ENCODE measurements at places on chromosomes 5 and 9.

DNA sequence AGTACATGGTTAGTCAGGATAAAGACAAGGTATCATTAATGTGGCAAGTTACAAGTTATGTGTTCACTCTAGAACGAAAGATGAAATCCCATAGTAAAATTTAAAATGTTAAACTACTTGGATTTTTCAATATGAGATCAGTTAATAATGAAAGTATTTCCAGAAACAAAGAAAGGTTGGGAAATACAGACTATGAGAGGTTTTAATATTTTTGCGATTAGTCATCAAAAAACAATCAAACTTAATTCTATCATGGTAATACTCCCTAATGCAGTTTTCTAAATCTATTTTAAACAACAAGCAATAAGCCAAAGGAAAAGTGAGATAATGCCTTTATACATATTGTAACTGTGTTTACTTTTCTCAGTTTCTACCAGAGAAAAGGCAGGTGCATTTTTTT is 10.6 kb downstream of the CDH12 start:
- DNase-seq: no peak

GRCh38 chr5:151288180-151288579 is 15.4 kb downstream of the SLC36A3 start:
- DNase-seq: peak; percentile 15

DNA sequence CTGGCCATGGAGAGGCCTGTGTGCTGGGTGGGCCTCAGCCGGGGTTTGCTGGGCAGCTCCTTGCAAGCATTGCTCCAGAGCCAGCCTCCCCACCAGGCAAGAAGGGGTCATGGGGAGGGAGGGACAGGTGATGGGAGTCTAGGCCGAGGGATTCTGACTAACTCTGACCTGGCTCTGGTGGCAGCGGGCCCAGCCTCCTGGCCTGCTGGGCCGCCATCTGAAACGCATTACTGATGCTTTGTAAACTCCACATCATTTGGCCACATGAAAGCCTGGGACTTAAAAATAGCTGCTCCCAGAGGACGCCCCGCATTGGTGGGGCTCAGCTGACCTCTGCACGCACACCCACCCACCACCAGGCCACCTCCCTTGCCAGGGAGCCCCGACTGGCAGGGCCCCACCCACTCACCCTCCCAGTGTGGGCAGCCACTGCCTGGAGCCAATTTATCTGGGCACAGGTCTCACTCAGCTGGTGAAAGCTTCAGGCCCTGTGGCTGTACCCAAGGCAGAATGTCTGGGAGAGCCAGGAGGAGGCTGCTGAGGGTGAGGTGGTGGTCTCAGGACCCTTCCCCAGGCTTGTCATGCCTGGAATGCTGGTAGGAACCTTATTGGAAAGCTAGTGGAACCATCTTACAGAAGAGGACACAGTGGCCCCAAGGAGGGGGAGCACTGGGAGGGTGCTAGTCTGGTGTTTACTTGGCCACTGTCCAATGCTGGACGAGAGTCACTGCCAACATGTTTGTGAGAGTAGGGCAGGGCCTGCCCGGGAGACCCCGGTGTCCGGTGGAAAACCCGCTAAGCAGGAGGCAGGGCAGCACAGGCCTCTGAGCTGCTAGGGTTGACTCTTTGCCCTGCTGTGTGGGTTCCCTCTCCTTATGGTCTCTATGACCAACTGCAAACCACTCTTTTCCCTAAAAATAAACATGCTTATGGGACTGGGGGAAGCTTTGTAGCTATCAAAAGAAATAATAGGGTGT is 10.8 kb downstream of the TCF7 start:
- DNase-seq: peak; percentile 93

DNA sequence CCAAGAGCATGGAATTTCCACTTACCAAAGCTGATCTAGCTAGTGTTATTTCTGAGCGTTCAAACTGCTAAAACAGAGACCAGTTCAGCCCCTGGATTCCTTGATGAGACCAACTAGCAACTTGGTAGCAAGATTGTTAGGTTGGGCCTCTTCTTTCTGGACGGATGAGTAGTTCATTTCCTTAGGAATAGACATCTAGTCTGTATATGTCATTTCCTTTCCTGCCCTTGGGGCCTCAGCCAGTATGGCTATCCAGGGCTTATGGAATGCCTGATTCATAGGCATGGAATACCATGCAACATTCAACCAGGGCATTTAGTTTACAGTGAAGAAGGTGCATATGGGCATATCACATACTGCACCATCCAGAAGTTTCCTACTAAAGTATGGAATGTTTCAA is 14.5 kb upstream of the LPAR1 start:
- DNase-seq: peak; percentile 93
